ENCODE measurements at places on chromosomes 1 and 21.
A peak's percentile ranks its signal among the peaks of the same experiment; 100 is the strongest.

DNA sequence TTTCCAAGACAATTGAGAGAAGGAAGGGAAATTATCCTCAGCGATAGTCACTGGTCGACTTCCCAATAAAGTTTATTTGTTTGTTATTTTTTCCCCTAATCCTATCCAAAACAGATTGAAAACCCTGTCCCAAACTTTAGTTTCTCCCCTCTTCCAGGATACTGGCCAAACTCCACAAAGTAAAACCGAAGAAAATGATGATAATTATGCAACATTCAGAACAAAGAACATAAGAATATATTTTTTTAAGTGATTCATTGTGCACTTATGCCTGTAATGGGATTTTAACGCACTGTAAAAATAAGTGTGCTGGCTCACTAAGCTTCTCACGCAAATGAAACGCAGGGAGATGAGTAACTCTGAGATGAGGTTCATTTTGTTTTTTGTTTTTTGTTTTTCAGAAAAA lies 6.0 kb downstream of the GLIS1 start:
- no peak for DNase-seq

- DNase-seq = no peak
These were observed 11.9 kb downstream of the F5 start for GRCh38 chr1:169574336-169574735.

- no peak for DNase-seq
These were observed 2.1 kb downstream of the CAPZB start for GRCh38 chr1:19483261-19483660.

DNA sequence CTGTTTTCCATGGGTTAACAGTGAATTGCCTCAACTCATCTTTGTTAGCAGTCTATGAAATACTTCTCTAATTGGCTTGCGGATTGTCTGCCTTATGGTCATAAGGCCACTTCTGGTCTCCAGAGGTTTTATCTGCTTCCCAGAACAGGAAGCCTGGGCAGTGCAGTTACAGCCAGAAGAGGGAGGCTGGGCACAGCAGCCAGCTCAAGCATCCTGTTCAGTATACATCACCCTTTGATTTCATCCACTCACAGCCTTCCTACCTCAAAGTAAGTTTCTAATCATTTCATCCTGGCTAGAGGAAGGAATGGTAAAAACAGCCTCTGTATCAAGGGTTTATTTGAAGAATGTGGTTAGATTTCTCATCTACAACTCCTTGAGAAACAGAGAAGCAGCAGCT lies 311.5 kb upstream of the DEPDC1 start:
- DNase-seq = peak; percentile 74

DNA sequence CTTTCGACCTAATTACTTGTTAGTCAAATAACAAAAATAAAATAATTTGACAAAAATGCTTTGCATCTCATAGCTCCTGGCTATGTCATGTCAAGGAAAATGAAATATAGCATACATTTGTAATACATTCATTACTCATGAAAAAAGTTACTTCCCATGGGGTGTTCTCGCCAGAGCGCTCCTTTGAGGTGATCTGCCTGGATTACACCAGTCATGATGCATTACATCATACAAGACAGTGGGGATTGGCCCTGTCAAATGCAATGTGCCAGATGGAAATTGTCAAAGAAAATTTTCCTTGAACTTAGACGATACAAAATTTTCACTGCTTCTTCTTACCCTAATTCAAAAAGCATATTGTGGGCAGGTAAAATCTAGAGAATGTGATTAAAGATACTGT lies 215.6 kb upstream of the B3GALT2 start:
- DNase-seq = peak; percentile 47

DNA sequence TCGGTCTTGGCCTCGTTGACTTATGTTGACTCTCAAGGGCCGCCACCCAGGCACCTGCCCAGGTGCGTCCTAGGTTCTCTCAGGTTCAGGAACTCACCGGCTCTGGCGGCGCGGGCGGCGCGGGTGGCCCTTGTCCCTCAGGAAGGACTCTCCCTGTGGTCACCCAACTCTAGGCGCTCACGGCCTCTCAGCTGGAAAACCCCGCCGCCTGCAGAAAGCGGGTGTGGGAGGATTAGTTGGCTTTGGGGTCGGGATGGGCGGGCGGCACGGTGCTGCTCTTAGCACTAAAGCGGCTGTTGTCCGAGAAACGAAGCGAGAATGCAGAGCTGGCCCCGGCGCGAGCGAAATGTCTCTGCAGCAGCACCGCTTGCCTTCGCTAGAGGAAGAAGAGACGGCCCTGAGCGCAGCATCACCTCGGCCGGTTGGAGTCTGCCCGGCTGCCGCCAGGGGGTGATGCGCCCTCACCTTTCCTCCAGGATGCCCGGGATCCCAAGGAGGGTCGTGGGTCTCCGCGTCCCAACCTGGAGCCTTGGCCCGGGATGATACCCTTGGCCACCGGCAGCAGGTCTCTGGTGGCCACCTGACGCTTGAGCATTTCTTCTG lies 8.1 kb upstream of the TADA1 start:
- DNase-seq = peak; percentile 53

GRCh38 chr1:162779043-162779442 lies 11.5 kb upstream of the HSD17B7 start:
- peak; percentile 50 for DNase-seq

DNA sequence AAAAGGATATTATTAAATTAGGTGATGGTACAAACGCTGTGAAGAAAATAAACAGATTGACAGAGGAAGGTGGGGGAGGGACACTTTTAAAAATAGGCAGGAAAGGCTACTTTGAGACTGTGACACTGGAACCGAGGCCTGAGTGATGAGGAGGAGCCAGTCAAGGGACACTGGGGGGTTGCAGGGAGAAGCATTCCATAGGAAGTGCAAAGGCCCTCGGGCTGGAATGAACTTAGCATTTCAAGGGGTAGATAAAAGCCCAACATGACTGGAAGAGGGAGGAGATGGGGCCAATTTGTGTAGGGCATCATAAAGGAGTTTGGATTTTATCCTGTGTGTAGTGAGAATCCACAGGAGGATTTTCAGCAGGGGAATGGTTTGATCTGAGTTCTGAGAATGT lies 15.9 kb downstream of the C1orf94 start:
- DNase-seq = no peak

GRCh38 chr1:56137521-56138505 lies 441.6 kb downstream of the PLPP3 start:
- no peak for DNase-seq
